ENCODE measurements at places on chromosomes 6 and 20. TPM values are rescaled to one million over a fixed set of nuclear protein-coding genes. Genes with fewer than 3 reads are reported as not detected.

Gene LHFPL5
- not detected for total RNA-seq

GRCh38 chr20:45378191-45378590, at the start of gene TP53TG5:
TSS of gene TP53TG5 (minus strand) at chr20:45378325. CDS start at chr20:45378236, 89 bp downstream.
- DNase-seq, result no peak

DNA sequence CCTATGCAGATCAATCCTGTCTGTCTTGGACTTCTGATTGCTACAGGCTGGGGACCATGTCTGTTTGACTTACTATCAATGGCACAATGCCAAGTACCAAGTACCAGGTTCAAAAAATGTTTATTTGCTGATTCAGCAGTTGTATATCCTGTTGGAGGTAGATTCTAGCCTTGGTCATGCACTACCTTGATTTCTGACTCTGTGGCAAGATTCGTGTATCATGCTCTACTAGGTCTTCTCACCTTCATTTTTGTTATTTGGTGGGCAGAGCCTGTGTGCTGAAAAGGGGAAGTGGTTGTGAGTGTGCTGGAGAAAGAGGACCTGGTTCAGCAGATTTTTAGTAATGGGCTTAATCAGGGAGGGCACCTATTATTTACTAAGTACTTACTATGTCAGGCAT, 192.4 kb upstream of the MYLIP start:
- DNase-seq, result no peak

Gene KHDRBS2
- 7.4 TPM for total RNA-seq

DNA sequence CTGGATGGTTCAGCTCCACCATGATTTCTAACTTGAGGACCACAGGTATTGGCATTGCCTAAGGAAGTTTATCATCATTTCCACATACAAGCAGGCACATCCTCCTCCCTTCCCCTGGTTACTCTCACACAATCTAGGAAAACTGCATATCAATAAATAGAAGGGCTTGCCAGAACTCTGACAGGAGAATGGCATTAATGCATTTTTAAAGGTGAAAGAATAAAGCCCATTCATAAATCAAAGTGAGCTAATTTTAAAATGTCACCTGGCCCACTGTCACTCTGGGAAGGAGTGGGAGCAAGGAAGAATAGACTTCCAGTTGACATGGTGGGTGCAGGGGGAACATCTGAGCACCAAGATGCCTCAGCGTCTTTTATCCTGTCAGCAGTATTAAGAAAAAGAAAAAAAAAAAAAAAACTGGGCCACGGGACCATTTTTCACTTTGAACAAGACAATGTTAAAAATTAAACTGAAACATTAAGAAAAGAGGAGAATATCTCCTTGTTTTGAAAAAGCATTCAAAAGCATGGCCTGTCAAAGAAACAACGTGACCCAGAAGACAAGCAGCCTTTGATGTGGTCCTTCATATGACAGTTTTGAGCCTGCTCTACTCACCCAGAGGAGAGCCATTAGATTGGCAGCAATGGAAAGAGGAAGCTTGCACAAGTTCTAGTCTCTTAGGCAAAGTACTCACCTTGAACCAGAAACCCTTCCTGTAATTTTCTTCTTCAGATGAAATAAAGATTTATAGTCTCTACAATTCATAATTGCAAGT, 39.3 kb upstream of the SMLR1 start:
- no peak for DNase-seq

DNA sequence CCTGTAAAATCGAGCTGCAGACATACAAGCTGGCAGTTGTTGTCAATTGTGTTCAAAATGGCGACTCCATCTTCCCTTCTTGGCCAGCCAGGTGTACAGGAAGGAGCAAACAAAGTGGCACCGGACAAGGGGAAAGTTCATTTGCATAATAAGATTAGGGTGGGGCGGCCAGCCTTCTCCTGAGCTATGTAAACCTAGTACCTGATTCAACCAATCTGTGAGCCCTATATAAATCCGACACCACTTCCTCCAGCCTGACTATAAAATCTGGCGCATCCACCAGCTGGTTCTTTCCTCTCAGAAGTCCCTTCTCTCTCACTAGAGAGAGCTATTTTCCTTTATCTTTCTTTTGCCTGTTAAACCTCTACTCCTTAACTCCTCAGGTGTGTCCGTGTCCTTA, 8.1 kb upstream of the HBS1L start:
- no peak for DNase-seq

DNA sequence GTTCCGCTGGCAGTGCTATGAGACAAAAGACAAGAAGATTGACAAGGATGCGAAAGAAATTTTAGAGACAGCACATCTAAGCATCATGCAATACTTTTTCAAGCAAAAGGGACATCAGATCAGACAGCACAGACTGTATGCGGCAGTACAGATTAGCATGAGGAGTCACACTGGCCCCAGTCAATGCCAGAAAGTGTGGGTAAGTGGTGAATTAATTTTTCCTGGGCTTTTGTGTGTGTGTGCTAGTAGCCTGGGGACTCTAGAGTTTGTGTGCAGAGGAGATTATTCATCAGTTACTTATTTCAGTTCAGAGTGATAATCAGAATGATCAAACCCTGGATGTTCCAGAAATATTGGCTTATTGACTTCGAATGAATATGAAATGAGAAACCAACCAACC, 47.2 kb downstream of the LAMA4 start:
- no peak for DNase-seq

Gene RSPO3
- total RNA-seq, result 1.0 TPM

DNA sequence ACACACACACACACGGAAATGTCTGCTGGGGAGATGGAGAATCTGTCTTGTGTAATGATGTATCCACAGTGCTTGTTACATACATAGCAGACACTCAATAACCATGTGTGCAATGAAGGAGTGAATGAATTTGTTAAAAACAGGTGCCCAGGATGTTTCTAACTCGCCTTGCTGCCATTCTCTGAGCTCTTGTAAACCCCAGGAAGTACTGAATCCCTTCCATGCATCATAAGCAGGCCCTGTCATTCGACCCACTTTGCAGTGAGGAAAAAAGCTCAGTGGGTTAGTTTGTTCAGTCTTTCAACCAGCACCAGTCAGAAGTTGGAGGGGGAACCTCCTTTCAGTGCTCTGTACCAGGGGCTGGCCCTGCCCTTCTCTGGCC, 1.4 kb upstream of the KCNK5 start:
- DNase-seq, result no peak

DNA sequence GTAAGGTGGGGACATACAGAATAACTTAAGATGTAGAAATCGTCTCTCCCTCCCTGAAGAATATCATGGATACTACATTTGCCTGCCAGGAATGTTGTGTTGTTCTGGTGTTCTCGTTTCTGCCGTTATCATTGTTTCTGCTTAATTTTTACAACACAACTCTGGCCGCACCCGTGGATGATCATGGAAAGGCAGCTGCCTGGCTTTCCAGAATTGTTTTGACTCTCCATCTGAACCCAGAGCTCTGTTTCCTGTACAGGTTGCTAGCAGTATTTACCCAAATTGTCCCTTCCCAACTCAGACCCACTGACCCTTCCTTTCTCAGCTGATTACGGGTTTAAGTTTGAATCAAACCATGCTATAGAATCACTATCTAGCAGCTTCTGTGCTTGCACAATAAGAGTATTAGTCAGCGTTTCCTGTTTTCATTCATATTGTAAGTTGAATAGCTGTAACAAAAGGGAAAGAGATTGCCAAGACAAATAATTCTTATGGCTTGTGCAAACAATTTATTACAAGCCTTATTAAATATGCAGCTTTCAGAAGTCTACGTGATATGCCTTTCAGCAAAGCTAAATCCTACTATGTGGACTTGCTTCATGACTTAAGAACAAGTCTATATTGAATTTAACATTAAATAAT, 139.0 kb downstream of the MTHFD1L start:
- DNase-seq, result no peak

Gene SLC17A3
- total RNA-seq, result not detected

Gene OXT
- not detected for total RNA-seq

Gene ZNF311
- not detected for total RNA-seq

- DNase-seq, result no peak
These were observed 348.4 kb downstream of the KIF16B start for GRCh38 chr20:16224836-16225235.

Gene SIRPB1
- total RNA-seq, result 30.1 TPM

DNA sequence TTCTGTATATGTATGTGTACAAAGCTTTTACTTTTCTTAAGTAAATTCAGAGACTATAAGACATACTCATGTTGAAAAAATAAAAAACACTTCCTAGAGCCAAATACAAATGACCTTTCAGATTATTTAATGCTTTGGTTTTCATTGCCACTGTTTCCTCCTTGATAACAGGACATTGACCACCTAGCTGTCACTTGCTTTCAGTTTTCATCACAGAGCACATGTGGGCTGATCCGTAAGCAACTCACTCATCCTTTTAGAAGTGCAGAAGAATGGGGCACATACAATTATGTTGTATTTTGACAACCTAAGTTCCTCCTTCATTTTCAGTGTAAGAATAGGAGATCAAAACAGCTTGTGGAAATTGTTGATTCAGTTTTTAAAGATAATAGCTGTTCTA, 6.2 kb downstream of the ZBTB2 start:
- no peak for DNase-seq

GRCh38 chr20:49750611-49751396, 37.1 kb upstream of the B4GALT5 start:
- DNase-seq, result no peak

Gene BYSL
- 20.9 TPM for total RNA-seq

DNA sequence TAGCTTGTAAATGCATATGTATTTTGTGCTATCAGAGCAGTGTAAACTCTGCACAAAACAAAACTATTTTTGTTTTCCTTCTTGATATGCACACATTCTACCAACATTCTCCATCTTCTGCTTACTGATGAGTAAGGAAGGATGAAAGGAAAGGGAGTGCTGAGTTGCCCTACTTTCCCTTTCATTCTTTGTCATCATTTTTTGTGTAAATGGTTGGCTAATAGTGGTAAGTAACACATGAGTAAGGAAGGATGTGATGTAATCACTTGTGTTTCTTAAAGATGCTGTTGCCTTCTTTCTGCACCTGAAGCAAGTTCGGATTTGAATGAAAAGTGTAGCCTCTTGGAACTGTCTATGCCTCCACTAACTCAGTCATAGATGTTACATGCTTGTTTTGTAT, 4.6 kb upstream of the REV3L start:
- DNase-seq, result no peak

Gene DLL1
- total RNA-seq, result 17.8 TPM

Gene GTSF1L
- total RNA-seq, result not detected

Gene SSTR4
- total RNA-seq, result 0.30 TPM

Gene SGK2
- 0.94 TPM for total RNA-seq

DNA sequence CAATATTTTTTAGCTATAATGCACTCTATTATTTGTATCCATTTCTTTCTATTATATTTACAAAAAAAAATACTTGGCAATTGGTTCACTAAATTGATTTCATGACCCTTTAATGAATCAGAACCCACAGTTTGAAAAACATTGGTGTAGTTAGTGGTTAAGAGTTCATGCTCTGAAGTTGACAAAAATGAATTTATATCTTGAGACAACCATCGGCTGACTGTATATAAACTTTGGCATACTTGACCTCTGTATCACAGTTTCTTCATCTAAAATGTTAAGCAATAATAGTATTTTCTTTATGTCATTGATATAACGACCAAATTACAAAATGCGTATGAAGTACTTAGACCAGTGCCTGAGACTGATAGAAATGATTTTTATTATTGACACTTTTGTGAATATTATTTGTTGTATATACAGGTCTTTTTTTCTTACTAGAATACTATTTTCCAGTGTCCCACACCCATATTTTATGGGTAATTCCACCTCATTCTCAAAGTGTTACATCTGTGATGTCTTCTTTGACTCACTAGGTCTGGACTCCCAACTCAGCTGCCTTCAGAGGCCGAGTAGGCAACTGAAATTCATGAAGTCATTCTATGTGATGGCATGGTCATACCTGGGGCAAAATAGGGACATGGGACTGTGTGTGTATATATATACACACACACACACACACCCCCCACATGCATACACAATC, 459.2 kb downstream of the RFPL4B start:
- DNase-seq, result no peak

- DNase-seq, result no peak
These were observed 31.5 kb upstream of the RHAG start for GRCh38 chr6:49668083-49668511.

Gene PPP1R16B
- 8.4 TPM for total RNA-seq

Gene HLA-DQA1
- total RNA-seq, result 122 TPM

- no peak for DNase-seq
These were observed 455.6 kb downstream of the PRKN start for GRCh38 chr6:162271922-162272321.

Gene SMIM29
- 12.6 TPM for total RNA-seq

Gene DEFB113
- total RNA-seq, result not detected

- no peak for DNase-seq
These were observed 117.5 kb upstream of the SAMD5 start for GRCh38 chr6:147390909-147391536.

DNA sequence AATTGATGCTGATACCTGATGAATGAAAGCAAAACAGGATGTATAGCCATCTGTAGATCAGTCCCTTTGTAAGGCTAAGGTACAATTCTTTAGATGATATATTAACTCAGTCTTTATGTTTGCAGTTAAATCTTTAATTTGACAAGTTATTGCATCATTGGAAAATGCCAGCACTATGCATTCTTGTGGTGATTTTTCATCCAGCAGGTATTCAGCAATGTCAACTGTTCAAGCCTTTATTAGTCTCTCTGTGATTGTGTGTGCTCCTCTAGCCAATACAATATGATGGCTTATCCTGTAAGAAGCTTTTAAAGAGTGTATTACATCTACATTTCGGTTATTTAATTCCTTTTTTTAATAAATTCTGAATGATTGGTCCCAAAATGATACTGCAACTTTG, 34.3 kb downstream of the HLA-DMB start:
- DNase-seq, result no peak

GRCh38 chr6:125811259-125811658, 20.5 kb downstream of the NCOA7 start:
- no peak for DNase-seq

- no peak for DNase-seq
These were observed 631.1 kb downstream of the KIF16B start for GRCh38 chr20:15942130-15942529.

- DNase-seq, result no peak
These were observed 108.7 kb downstream of the ID4 start for GRCh38 chr6:19945843-19946358.

GRCh38 chr20:17665756-17666155, 16.3 kb downstream of the RRBP1 start:
- DNase-seq, result no peak
